B cell (primary cell): ENCODE measurements at places on chromosomes 12 and 14.

DNA sequence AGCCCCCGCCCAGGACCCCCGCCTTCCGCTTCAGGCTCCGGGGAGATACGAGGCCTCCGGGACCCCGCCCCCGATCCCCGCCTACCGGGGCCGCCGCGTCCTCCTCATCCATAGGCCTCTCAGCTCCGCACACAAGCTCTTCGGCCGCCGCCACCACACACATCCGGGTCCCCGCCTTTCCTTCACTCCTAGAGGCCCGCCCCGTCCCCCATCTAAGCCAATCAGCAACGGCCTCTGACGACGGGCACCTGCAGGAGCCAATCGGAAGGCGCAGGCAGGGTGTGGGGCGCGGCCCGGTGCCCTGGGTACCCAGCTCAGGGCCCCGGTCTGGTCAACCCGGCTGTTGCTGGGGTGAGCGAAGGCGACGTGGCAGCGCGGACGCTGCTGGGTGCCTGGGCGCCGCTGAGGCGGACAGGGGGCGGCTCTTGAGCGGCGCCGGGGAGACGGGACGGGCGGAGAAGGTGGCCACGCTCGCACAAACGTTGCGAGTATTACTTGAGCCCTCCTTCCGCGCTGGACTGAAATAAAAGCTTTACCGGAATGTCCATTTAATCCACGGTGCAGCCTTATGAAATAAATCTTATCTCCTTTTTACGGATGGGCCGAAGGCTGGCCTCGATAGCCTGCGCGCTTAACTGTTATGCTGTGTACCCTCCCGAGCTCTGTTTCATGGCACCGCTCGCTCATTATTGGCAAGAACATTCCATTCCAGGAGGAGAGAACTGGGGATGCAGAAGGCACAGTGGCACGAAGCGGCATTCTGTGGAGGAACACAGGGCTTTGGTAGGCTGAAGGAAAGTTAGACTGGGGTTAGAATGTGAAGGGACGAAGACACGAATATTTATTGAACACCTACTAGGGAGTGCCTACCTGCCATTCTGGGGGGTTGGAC lies at the start of gene SPRYD3:
TSS of gene SPRYD3 (minus strand) at position 165 of the 892 bp plus-strand sequence. CDS start at position 108, 57 bp downstream.
- DNase-seq = peak; percentile 97

GRCh38 chr12:109598428-109598854 lies 24.8 kb downstream of the MVK start:
- DNase-seq = no peak

DNA sequence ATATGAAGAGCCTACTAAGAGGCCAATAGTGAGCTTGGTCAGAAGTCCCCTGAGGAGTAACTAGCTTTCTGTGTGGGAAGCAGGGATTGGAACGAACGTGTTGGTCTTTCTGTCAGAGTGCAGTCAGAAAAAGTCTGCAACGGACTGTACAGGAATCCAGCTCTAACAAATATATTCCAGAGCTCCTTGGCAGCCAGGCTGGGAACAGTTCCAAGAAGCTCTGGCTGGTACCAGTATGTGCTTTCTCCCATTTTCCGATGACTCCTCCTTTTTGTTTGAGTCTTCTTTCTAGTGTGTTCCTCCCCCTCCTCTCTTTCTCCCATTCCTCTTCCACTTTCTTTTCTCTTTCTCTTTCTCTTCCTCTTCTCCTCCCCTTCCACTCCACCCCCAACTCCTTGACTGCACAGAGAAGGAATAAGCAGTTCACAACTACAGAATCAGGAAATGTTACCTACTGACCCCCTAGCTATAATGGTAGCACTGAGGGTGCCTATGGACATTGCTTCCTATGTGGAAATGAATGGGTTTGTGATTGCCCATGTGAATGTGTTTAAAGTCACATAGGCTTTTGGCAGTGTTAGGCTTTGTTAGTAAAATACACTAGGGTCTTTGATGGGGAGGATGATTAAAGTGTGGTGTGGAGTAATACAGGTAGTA lies 59.9 kb downstream of the TTLL5 start:
- no peak for DNase-seq

GRCh38 chr12:24778486-24779304 lies 170.2 kb downstream of the BCAT1 start:
- DNase-seq = peak; percentile 61

- peak; percentile 29 for DNase-seq
These were observed 87.3 kb downstream of the PHLDA1 start for GRCh38 chr12:75944097-75944904.
